BJ (cell line): ENCODE measurements at places on chromosomes 1 and 21.

DNA sequence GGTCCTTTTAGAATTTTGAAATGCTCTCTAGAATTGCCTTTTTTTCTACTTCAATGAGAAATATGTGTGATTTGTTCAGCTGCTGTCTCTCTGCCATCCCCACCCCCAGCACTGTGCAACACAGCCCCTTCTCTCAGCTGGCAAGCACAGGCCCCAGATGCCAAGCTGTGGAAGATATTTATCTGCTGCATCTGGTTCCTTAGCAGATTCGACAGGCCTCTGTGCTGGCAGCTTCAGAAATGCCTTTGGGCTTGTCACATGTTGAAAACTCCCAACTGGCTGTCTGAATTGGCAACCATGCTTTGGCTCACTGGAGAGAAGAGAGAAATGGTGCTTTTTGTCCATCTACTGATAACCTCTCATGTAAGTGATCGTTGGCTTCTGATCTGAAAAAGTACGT, 206.7 kb upstream of the C1orf87 start:
- DNase-seq: no peak

DNA sequence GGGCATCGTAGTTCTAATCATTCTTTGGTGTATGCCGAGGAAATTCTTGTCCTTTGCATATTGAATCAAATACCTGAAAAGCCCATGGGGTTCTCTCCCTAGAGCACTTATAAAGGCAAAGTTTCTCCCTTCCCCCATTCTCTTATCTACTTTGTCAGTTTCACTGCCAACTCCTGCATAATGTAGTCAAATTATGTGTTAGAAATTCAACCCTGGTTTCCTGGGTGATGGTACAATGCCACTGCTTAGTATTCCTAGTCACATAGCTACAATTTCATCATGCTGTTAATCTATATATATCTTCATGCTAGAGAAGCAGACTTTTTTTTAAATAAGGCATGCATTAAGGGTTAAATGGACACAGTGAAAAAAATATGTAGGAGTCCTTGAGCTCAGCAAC, 119.0 kb downstream of the PDE4B start:
- DNase-seq: no peak

GRCh38 chr1:115356356-115356755, 18.3 kb upstream of the NGF start:
- no peak for DNase-seq

- DNase-seq: no peak
Measured at GRCh38 chr1:59143811-59144210, 153.1 kb upstream of the FGGY start.

DNA sequence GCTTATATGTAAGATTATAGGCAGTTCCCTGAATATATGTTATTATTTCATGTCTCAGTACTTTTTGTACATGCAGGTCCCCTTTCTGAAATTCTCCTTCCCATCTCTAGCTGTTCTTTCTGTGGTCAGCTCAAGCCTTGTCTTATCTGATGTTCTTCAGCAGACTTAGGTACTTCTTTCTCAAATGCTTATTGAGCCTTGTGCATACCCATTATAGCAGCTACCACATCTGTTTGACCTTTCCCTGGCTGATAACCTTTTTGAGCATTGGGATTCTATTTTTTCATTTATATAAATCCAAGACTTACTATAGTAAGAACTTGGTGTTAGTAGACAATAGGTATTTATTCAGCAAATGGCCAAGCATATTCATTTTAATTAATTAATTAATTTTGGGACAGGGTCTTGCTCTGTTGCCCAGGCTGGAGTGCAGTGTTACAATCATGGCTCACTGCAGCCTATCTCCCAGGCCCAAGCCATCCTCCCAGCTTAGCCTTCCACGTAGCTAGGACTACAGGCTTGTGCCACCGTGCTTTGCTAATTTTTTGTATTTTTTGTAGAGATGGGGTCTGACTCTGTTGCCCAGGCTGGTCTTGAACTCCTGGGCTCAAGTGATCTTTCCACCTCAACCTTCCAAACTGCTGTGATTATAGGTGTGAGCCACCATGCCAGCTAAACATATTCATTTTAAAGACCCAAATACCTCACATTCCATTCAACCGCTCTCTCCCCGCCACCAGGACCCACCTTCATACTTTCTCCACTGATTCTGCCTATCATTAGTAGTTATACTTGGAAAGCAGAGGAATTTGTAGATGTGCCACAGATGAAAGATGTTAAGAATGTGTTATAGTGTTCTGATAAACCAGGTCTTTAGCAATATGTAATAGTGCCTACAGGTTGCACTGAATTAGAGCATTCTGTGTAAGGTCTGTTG, 16.7 kb downstream of the TIPRL start:
- DNase-seq: no peak

- DNase-seq: no peak
Measured at GRCh38 chr1:34164771-34165391, at the start of gene CSMD2. Gene CSMD2, minus strand, starts transcription at chr1:34165230. Its CDS starts 133 bp downstream, at chr1:34165097.

DNA sequence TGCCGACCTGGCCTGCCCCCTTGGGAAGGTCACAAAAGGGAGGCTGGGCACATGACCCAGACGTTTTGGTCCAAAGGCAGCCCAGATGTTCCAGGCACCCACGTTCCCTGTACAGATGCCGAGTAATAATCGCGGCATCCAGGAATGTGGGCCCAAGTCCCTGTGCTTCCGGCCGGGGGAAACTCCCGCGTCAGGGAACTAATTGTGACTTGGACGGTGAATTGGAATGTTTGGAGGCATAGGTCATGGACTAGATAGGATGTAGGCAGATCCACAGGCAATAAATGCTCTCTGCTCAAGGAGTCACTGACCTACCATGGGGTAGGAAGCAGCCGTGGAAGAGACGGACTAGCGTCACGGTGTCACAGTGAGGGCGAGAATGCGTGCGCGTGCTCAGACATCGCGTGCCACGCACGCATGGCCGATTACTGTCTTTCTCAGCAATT, 178.4 kb downstream of the DUSP10 start:
- DNase-seq: no peak

- no peak for DNase-seq
Measured at GRCh38 chr1:206971029-206971655, 882 bp upstream of the FCAMR start.

- no peak for DNase-seq
Measured at GRCh38 chr1:2206813-2207487, 12.4 kb upstream of the FAAP20 start.

DNA sequence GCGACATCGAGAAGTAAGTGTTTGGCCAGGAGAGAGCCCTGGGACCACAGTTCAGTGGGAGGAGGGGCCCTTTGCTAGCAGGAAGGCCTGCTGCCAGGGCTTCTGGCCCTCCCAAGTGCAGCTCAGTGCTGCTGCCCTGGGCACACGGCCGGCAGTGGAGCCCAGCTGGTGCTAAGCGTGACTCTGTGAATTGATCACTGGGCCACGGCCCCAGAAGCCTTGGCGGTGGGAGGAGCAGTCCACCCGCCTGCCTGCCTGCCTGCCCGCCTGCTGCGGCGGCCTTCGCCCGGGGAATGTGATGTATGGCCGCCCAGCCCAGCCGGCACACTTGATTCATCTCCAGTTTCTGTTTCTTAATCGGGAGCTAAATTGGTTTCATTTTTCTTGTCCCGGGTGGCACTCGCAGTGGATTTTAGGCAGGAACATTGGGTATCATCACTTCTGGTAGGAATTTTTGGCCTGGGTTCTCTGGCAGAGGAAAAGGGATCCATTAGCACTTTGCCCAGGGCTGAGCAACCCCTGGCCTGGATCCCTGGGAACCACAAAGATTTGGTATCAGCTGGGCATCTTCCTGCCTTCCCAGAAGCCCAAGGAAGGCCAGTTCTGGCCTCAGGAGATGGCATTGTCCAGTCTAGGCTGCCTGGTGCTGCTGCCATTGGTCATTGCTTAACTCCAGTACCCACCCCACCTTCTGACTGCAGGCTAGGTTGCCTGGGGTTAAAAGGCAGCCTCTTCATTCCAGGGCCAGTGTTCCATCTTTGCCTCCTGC, 28.6 kb downstream of the TMEM53 start:
- DNase-seq: no peak

GRCh38 chr1:170041423-170042192, 32.9 kb downstream of the KIFAP3 start:
- no peak for DNase-seq

DNA sequence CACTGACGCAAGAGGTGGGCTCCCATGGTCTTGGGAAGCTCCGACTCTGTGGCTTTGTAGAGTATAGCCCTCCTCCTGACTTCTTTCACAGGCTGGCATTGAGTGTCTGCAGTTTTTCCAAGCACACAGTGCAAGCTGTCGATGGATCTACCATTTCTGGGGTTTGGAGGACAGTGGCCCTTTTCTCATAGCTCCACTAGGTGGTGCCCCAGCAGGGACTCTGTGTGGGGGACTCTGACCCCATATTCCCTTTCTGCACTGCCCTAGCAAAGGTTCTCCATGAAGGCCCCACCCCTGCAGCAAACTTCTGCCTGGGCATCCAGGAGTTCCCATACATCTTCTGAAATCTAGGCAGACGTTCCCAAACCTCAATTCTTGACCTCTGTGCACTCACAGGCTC, 236.2 kb downstream of the COL11A1 start:
- DNase-seq: no peak

- DNase-seq: no peak
Measured at GRCh38 chr1:192445839-192446489, 129.2 kb downstream of the RGS21 start.

DNA sequence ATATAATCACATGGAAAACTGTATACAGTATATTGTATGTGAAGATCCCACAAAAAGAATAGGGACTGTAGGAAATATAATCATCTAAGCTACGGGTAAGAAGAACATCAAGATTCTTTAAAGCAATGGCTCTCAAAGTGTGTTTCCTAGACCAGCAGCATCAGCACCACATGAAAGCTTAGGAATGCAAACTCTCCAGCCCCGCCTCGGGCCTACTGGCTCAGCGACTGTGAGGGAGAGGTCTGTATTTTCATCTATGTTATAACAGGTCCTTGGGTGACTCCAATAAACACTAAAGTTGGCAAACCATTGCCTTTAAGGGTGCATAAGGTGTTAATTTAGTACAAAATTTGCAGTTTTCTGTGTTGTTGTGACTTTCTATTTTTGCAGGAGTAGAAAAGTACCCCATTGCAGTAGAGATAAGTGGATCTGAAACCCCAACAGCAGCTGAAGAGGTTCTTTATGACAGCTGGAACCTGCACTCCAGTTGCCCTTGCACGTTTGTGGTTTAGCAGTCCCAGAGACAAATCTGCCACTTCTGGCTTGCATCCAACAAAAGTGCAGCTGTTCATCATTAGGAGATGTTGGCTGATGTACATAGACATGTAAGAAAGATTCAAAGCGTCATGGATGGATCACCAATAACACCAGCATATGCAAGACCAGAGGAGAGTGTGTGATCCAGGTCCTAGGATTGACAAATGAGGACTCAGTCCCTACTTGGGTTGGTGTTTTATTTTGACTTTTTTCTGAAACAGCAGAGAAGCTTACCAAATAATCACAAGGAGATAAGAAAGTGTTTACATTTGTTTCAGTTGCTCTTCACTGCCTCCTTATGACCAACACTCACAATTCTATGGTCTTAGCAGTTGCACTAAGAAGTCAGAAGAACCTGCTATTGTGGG, 15.9 kb upstream of the IFNAR1 start:
- no peak for DNase-seq

- DNase-seq: no peak
Measured at GRCh38 chr1:8674481-8674880, 143.0 kb downstream of the RERE start.
